ENCODE measurements at places on chromosomes 2 and 18.

DNA sequence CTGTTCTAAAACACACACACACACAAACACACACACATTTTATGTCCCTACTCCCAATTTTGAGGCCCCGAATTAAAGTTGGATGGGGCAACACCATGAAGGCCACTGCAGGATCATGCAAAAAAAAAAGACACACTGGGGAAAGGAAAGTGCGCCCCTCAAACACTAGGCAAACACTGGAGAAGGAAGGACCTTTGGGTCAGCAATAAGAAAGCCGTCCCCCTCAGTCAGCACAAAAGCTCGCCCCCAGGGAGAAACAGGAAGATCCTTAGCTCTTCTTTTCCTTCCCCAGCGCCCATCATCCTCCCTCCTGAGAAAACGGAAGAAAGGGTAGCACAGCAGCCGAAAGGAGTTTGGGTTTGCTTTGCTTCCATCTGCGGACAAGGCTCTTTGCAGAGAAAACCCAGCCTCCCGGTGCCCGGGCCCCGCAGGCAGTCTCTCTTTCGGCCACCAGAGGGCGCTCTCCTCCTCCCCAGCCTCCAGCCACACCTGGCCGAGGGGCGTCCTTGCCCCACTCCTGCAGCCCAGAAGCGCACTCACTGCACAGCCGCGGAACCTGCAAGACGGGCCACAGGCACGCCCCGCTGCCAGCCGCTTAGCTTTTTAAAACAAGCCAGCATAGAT, 248.5 kb downstream of the CDH20 start:
- DNase-seq, result peak; percentile 59

DNA sequence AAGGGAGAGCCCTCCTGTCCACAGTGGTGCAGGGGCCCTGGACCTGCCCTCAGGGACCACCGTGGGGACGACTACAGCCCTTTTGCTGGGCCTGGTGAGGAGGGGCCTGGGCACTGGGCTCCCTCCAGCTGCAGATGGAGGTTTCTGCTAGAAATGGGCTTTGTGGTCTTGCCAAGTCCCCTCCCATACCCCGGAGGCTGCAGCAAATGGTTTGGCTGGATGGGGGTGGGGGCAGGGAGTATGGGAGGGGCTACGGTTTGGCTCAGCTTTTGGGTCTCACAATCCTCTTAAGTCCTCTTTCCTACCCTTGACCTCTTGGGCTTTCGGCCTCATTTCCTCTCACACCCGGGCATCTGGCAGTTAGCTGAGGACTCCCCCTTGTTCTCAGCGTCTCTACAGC, 21.7 kb downstream of the TET3 start:
- DNase-seq, result no peak

DNA sequence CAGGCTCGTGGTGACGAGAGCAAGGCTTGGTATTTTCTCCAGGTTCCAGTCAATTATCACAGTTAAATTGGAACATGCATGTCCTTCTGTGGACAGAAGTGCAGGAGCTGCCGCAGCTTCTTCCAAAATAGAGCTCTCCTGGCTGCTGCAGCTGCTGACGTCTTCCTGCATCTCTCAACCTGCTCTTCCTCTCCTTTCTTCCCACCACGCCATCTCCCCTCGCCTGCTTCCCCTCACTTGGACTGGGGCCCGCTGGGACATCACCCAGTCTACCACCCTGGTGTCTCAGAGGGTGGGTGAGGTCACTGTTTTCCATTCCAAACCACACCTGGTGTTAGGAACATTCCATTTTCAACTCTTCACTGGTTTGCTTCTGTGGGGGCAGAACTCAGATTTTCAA, 41.4 kb downstream of the SPP2 start:
- DNase-seq, result no peak

DNA sequence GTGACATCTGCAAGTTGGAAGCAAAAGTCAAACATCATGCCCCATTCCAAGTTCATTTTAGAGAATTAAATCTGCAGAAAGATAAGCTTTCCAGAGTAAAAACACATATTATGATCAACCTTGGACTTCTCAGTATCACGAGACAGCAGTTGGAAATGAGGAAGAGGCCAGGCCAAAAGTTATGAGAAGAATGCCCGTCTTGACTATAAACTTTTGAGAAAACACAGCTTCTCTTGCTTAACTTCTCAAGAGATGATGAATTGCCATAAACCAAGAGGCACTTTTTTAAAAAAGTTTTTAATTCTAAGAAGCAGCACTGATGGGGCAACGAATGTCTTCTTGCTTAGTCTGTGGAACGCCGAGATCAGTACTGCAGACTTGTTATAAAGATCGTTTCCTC, 52.6 kb upstream of the NFU1 start:
- DNase-seq, result no peak

DNA sequence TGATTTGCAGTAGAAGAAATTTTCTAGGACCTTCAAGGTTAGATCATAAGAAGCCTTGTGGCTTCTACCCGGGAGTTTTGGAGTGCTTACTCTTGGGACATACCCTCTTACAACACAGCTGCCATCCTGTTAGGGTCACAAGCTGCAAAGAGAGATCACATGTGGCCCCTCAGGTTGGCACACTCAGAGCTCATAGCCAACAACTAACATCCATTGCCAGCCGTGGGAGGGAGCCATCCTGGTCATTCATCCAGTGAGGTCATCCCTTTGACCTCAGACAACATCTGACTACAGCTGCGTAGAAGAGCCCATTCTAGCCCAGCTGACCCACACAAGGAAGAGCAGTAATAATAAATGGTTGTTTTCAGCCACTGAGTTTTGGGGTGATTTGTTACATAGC, 76.9 kb upstream of the NABP1 start:
- no peak for DNase-seq

- no peak for DNase-seq
Observed at GRCh38 chr18:58898010-58898799, 33.5 kb downstream of the ZNF532 start.

- DNase-seq, result no peak
Observed at GRCh38 chr2:160405077-160405867, 88.3 kb downstream of the RBMS1 start.

DNA sequence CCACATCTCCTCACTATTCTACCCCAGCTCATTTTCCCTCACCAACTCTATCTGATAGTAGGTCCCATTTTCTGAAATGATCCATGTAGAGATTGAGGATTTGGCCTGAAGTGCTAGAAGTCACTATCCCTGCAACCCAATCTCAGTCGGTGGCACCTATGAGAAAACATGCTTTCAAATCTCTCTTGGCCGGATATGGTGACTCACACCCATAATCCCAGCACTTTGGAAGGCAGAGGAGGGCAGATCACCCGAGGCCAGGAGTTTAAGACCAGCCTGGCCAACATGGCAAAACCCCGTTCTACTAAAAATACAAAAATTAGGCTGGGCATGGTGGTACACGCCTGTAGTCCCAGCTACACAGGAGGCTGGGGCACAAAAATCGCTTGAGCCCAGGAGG, 19.1 kb upstream of the MARCHF4 start:
- no peak for DNase-seq

DNA sequence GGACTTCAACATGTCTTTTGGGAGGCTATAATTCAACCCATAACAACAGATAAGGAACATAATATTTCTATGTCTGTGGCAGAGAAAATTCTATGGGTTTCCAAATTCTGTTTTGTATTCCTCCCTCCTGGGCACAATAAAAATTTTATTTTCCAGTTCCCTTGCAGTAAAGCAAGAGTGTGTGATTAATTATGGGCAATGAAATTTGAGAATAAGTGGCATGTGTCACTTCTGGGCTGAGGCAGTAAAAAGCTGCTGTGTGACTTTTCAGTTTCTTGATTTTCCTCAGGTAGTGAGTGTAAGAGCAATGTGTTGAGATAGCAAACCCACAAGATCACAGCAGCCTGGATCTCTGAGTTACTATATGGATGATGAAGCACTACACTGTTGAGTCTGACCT, 216.4 kb downstream of the MEIS1 start:
- DNase-seq, result no peak

- no peak for DNase-seq
Observed at GRCh38 chr2:84956334-84957297, 14.3 kb upstream of the KCMF1 start.

GRCh38 chr2:63983986-63984605, 35.1 kb downstream of the VPS54 start:
- DNase-seq, result no peak

DNA sequence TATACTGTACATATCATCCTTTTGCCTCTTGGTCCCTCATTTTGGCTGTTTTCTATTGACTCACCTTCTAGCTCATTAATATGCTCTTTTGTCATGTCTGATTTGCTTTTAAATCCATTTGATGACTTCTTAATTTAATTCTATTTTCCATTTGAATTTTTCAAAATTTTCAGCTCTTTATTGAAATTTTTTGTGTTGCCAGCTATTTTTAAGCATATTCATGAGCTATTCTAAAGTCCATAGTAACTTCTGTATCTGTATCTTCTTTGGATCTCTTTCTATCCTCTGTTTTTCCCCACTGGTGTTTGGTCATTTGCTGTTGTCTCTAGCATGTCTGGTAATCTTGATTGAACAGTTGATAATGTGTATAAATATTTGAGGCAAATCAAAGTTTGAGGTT, 227.8 kb downstream of the NDUFA10 start:
- no peak for DNase-seq

GRCh38 chr18:74773171-74773624, 175.5 kb downstream of the ZNF407 start:
- DNase-seq, result no peak

DNA sequence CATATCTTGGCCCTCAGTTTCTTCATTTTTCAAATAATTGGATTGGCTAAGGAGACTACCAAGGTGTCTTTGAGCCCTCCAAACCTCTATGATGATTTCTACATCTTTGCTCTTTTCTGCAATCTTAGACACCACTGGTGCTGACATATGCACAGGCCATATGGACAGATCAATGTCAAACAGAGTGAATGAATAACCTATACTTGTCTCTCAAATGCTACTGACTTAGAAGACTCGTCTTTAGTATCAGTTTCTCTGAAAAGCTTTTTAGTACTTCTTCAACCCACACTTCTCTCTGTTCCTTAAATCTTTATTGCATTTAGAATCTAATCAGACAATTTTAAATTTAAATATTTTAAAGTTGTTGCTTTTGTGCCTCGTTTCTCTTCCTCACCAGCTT, 258.2 kb downstream of the LTBP1 start:
- no peak for DNase-seq

DNA sequence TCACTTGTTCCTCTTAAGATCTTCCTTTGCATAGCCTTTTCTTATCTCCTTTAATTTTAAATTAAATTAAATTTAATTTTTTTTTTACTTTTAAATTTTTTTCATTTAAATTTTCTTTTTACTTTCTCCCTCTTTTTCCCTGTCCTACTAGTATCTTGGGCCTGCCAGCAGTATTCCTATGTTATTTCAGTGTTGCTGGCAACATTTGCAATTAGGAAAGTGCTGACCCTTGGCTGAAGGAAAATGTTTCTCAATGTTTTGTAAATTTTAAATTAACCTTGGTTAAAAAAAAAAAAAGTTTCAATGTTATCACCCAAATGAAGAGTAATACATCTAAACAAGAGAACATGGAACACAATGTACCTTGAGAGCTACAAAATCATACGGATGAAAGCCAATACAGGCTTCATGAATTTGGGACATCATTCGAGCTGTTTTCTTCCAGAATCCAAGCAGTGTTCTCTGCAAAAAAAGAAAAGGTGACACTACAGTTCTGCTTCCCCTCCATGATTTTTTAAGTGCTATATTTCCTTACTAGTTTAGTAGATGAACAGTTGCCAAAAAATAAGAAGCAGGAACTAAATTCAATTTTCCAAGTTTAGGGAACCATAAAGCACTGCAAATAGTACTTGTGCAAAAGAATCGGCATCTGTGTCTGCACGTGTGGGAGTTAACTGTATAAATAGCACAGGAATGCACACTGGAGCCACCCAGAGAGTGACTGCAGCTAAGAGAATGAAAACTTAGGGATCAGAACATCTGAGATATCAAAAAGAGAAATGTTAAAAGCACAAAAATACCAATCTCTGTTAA, 55.8 kb downstream of the ICA1L start:
- no peak for DNase-seq

DNA sequence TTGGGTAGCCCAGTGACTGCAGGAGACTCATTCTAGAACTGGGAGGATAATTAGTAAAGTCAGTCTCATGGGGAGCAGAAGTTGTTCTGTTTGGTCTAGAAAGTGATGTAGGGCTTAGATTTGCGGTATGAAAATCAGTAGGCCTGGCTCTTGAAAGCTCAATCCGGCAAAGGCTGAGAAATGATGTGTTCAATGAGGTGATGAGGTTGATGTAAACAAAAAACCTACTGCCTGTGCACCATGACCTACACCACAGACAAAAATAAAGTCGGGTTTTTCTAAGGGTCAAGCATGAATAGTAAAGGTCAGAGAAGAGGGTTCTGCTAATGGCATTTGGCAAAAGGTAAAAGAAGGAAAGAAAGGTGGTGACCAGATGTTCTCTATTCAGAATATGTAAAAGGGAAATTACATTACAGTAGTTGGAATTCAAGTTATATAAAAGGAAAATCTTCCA, 80.8 kb upstream of the COL5A2 start:
- DNase-seq, result no peak

All from stimulated activated CD8-positive, alpha-beta memory T cell treated with anti-CD3 and anti-CD28 coated beads, Interleukin-15, amount 100 ng/mL, for 24 hours (primary cell).